SW 1271 (cell line): ENCODE measurements at places on chromosomes 1 and 21.

DNA sequence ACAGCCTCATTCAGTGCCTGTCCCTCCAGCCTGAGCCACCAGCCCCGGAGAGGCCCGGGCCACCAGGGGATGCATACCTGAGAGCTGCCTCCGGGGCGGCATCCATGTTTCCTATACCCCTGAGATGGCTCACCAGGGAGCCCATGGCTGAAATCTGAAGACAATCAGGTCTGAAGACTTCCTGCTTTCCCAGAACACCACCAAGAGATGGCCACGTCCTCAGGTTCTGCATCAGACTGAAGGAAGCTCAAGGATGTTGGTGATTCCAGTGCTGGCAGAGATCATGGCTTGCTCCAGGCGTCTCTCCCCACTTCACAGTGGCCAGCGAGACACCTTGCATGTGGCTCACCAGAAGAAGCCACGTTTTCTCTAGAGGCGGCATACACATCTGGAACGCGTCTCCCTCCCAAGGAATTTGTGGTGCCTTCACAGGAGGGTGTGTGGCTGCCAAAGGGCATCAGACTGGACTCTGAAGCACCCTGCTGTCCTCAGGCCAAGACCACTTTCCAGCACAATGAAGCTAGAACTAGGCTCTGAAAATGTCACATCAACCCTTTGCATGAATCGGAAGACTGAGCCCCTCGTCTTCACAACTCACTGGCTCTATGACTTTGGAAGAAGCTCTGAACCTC, 170.7 kb upstream of the IRF2BP2 start:
- DNase-seq: no peak

DNA sequence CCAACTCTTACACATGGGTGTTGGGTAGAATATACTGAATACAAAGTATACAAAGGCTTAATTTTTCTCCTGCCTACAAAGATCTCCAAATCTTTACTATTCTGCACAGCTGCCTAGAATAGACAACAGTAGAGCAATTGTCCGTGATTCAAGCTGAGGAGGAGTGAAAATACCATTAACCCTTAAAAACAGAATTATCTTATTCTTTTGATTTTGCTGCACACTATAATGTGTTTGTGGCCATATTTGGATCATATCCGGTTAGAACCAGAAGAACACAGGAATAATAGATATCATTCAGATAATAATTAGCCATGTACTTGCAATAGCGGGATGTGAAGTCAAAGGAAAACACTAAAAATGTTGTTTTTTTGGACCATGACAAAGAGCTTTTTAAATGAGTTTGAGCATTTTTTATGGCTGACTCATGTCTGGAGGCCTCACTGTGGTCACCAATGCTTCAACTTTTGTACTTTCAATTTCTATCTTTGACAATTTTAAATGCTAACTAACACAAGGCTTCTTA, 197.6 kb upstream of the FOXD3 start:
- DNase-seq: peak; percentile 13

GRCh38 chr21:37636152-37636860, 269.7 kb downstream of the DYRK1A start:
- no peak for DNase-seq

- DNase-seq: no peak
These were observed 24.8 kb downstream of the PCSK9 start for GRCh38 chr1:55064071-55064581.

- no peak for DNase-seq
These were observed 65.9 kb downstream of the KCNK1 start for GRCh38 chr1:233679591-233680373.

DNA sequence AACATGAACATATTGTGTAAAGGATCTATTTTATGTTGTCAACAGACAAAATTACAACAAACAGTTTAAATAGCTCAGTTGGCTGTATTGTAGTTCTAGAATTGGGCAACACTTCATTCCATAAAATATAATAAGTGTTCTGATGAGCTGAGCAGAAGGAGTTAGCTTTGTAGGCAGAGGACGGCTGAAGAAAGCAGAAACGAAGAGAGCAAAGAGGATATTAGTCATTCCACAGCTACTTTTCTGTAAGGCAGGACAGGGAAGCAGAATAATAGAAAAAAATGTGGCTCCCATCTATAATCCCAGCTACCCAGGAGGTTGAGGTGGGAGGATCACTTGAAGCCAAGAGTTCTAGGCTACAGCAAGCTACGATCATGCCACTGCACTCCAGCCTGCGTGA, 20.2 kb upstream of the IVNS1ABP start:
- no peak for DNase-seq

- DNase-seq: peak; percentile 26
These were observed 33.3 kb upstream of the KCNE1 start for GRCh38 chr21:34545079-34545884.

- no peak for DNase-seq
These were observed 11.3 kb downstream of the TXNIP start for GRCh38 chr1:145985129-145985501.

GRCh38 chr1:22808676-22809483, 98.2 kb downstream of the EPHB2 start:
- no peak for DNase-seq

GRCh38 chr1:236829085-236829484, 34.0 kb downstream of the MTR start:
- DNase-seq: no peak

- no peak for DNase-seq
These were observed 24.1 kb upstream of the NPHP4 start for GRCh38 chr1:6016191-6016865.
